ENCODE measurements at places on chromosomes 3 and 15.

- DNase-seq: no peak
Measured at GRCh38 chr3:13403213-13403819, 16.8 kb downstream of the NUP210 start.

- DNase-seq: no peak
Measured at GRCh38 chr3:173841334-173841733, 443.8 kb downstream of the NLGN1 start.

DNA sequence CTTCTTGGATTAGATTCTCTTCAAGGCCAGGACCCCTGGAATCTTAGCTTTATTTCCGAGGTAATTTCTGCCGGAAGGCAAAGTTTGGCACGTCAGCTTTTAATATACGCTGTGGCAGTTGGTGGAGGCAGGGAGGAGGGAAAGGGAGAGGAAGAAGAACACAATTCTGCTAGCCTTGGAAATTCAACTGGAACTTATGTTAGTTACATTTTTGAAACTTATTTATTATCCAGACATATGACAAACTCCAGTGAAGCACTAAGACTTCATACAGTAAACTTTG is 100.1 kb upstream of the TSC22D2 start:
- no peak for DNase-seq

DNA sequence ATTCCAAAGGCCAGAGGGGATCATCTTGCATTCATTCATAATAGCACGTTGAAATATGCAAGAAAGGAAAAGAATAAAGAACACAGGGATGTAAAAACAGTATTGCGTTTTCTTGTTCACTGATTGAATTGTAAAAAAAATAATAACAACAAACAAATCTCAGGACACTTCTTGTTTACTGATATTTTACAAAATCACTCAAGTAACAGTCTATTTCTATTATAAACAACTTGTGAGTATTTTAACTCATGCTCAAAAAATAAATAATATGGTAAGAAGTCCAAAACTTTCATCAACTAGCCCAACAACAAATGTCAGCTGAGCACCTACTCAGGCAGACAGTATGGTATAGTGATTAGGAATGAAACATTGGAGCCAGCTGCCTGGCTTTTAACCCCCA is 2.2 kb upstream of the GABRG3 start:
- no peak for DNase-seq
